ENCODE measurements at places on chromosomes 16 and 17.
A peak's percentile ranks its signal among the peaks of the same experiment; 100 is the strongest.

- DNase-seq = no peak
These were observed 7.8 kb downstream of the CES3 start for GRCh38 chr16:66968847-66969246.

GRCh38 chr16:18062713-18063112, 273.8 kb downstream of the NPIPA8 start:
- no peak for DNase-seq

DNA sequence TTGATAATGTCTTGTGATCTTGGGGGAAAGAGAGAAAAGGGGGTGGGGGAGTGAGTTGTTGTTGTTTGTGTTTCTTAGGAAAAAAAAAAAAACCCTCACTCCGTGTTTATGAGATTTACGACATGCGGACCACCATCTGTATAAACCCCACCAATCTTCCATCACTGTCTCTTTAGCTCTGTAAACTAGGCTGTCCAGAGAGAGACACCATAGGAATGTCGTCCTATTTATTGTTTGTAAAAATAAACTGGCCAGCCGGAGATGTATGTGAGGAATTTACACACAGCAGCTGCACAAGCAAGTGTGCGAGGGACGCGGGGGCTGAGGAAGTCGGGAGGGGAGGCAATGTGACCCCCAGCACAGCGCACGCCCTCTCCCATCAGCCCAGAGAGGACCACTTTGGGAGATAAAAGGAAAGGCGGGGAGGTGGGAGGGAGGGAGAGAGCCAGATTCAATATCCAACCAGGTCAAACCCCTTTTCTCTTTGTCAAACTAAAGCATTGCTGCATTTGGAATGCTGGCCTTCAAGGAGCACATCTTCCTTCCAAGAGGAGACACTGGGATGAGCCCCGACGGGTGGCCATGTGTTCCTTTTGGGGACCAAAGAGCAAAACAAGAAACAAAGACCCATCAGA, 136.2 kb upstream of the SALL1 start:
- no peak for DNase-seq

- no peak for DNase-seq
These were observed 45.8 kb downstream of the TEX2 start for GRCh38 chr17:64217249-64217691.

GRCh38 chr17:13421581-13422130, 180.1 kb downstream of the HS3ST3A1 start:
- DNase-seq = no peak

- peak; percentile 79 for DNase-seq
These were observed 18.6 kb downstream of the C1QTNF1 start for GRCh38 chr17:79042421-79043190.

- no peak for DNase-seq
These were observed 4.0 kb downstream of the SRRM2 start for GRCh38 chr16:2756288-2757015.

DNA sequence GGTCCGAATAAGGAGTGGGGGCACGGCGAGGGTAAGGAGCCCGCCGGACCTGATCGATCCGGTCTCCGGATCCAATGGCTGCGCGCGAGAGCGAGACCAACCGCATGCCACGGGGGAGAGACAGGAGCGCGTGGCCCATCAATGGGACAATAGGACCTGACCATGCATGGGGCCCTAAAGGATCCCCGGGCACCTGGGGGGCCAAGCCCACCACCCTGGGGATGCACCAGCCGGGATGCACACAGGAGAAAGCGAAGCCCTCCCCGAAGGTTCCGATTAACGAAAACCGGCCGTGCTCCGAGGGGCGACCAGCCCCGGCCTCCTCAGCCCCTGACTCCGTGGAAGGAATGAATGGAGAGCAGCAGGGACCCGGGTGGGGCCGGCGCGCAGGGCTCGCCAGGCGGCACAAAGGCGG, 525 bp downstream of the JPT1 start:
- DNase-seq = peak; percentile 36

- no peak for DNase-seq
These were observed 13.8 kb downstream of the LPO start for GRCh38 chr17:58252141-58252540.

- DNase-seq = no peak
These were observed 55.1 kb upstream of the CORO6 start for GRCh38 chr17:29677824-29678223.

DNA sequence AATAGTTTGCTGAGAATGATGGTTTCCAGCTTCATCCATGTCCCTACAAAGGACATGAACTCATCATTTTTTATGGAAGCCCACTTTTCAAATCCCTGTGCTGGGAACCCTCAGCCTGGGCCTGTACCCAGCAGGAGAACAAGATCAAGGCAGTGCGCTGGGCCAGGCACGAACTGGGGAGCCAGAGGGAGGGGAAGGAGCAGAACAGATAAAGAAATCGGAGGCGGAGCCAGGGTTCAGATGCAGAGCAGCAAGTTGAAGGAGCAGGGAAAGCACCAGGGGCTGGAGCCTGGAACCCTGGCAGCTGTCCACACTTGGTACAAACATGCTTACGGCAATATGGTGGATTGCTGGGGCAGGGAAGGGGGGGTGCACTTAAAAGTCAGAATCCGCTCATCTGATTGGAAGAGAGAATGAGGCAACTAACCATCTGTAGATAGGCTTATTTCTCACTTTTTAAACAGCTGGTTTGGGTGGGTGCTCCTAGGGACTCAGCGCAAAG, 107.5 kb downstream of the NOG start:
- no peak for DNase-seq

DNA sequence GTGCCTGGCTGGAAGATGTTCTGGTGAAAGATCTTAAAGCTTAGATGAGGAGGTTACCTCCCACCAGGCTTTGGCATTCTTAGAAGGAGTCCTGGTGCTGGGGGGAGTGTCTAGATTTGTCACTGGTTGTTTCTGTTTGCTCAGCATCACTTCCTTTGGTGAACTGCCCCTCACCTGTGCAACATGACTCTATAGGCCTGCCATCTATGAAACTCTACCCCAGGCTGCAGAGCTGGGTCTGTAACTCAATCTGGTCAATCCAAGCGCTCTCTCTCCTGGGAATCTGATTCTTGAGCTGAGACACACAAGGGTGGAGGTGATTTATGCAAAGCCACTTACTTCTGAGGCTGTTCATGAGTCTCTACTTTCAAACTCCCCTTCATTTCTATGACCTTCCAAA, 399.4 kb downstream of the NPIPA7 start:
- DNase-seq = no peak

DNA sequence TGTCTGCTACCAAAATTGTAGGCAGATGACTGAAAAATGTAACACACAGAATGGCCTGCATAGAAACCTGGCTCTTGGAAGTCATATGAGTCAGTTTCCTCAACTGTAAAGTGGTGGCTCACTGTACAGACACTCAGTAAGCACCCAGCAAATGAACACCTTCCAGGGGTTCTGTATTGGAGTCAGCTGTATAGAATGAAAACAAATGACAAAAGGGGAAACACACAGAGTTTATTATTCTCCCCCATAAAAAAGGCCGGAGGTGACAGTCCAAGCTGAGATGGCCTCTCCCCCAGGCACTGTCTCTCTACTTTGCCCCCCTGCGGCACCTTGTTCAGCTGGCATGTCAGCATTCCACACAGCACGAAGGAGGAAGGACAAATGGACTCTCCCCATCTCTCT, 6.2 kb upstream of the MEOX1 start:
- no peak for DNase-seq

DNA sequence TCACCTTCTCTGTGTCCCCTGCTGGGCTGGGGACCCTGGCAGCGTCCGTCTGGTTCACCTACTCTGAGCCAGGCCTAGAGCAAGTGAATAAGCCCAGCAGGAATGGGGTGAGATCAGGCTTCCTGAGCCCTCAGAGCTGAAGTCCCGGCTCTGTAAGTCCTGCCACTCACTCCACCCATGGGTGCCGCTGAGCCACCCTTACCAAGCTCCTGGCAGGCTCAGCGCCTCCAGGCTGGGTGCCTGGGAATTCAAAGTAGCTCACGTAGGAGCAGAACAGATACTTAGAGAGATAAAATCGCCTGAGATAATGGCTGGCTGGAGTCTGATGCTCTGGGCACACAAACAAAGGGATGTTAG, 9.8 kb upstream of the LASP1NB start:
- DNase-seq = no peak

DNA sequence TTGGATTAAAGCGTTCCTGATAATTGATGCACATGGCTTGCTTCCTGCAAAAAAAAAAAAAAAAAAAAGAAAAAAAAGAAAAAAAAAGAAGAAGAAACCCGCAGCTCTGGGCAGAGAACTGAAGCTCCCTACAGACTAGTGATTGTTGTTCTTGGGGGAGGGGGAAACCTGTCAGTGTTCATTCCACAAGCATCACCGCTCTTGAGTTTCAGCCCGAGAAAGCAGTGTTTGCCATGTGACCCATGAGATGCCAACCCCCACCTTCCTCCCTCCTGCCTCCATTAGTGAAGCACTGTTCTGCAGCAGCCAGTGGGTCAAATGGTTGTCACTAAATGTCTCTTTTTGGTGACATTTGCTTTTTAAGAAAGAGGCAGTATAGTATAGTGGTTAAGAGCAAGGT, 1.7 kb downstream of the USP43 start:
- no peak for DNase-seq

DNA sequence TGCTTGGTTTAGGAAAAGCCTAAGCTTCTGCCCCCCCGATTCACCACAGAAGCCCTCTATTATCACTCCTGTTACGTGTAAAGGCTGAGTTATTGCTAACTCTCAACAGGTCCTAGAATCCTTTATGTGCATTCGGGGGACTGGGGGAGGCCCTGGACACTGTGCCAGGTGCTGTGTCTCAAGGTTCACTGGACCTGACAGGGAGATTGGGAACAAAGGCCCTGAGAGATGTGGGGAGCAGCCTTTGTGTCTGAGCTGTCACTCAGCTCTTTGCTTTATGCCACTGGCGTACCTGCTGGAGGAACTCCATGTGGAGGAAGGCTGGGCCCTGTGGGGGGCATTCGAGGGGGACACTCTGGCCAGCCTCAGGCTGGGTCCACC, 65.9 kb downstream of the METRNL start:
- DNase-seq = no peak

- no peak for DNase-seq
These were observed 76.6 kb downstream of the BMERB1 start for GRCh38 chr16:15510992-15511391.

DNA sequence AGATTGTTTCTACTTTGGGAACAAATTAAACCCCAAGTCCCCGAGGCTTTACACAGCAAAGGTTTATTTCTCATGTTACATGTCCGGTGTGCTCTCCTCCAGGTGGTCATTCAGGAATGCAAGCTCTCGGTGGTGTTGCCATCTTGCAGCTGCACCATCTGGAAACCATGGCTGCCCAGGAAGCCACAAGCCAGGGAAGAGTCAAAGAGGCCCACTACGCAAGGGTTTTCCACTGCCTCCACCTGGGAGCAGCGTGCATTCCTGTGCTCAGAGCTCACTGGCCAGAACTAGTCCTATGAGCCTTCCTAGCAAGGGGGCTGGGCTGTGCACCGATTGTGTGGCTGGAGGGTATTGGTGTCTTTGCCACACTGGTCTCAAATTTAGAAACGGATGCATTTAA, 128.8 kb upstream of the FOXF1 start:
- no peak for DNase-seq

Measured in urothelium cell line (cell line).